ENCODE measurements at places on chromosomes 3 and 15. TPM values are rescaled to one million over a fixed set of nuclear protein-coding genes. Genes with fewer than 3 reads are reported as not detected.

- H3K36me3 ChIP-seq = no peaks in the 10 kb centered on the region
- DNase-seq = no peak
- H3K27me3 ChIP-seq = no peaks in the 10 kb centered on the region
- H3K4me1 ChIP-seq = no peaks in the 10 kb centered on the region
These were observed 374.1 kb downstream of the RORA start for GRCh38 chr15:60854858-60855564.

DNA sequence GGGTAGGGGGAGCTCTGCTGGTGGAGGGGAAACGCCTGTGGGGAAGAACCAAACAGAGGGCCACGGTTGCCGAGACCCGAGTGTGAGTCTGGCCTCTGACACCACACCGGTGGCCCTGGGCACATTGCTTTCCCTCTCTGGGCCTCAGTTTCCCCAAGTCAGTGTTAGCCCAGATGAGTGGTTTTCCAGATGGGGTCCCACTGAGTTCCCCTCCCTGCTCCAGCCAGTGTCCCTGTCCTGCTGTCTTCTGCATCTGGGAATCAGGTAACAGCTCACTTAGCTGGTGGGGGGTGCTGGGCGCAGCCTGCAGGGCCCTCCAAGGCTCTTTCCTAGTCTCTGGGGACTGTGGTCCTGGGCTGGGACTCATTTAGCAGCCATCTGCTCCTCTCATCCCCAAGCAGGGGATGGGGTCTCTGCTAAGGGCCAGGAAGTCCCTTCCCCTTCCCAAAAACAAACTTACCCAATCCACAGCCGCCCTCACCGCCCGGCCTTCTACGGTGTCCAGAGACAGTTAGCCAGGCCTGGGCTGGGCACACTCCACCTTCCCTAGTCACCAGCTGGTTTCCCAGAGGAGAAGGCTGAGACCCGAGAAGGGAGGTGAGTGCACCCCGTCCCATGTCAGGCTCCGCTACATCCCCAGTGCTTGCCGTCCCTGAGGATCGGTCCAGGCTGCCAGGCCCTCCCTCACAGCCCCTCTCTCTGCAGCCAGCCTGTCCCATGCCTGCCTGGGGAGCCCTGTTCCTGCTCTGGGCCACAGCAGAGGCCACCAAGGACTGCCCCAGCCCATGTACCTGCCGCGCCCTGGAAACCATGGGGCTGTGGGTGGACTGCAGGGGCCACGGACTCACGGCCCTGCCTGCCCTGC is 676 bp downstream of the GP9 start:
- H3K4me3 ChIP-seq = no peak overlapping the region
- H3K27ac ChIP-seq = no peak overlapping the region
- no peaks in the 10 kb centered on the region for H3K36me3 ChIP-seq
- H3K27me3 ChIP-seq = peaks cover 20% of the 10 kb centered on the region
- no peak for DNase-seq

DNA sequence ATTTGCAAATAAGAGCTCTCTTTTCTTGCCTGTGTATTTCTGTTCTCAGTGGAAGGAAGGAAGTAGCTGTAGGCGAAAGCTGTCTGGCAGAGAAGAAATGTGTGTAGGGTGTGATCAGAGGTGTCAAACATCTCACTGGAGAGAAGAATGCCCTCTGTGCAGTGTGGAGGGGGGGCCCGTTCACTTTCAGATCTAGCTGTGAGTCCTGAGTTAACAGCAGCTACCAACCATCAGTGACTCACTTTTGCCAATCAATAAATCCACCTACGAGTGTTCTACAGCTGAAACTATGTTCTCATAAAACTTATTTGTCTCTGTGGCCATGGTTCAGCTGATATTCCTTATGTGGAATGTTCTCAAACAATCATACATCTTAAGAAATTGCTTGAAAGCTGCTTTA is 103.7 kb downstream of the FRMD4B start:
- H3K4me1 ChIP-seq = no peaks in the 10 kb centered on the region
- no peak overlapping the region for H3K27ac ChIP-seq
- DNase-seq = no peak
- H3K27me3 ChIP-seq = peaks cover 1% of the 10 kb centered on the region
- no peak overlapping the region for H3K4me3 ChIP-seq

DNA sequence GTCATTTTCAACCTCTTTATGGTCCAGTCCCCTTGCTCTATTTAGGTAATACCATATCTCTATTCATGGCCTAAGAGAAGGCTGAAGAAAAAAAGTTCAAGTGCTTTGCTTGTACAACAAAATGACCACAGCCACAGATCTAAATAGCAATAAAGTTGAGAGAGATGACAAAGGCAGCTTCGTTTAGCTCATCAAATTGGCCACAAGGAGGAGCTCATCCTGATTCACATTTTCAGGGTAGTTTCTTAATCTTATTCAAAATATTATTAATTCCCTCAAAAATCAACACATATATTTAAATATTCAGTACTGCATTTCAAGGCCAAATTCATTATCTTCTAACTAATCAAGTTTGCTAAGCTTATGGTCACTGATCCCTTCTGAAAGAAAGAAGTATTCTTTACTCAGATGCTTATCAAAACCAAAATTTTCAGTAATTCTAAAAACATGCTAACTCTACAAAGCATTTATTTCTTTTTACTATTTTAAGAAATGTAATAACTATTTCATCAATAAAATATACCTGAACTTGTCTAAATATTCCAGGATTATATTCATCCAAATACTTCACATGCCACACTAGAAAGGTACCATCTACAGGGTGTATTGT is 85.5 kb downstream of the DMXL2 start:
- no peaks in the 10 kb centered on the region for H3K27me3 ChIP-seq
- H3K27ac ChIP-seq = no peak overlapping the region
- peaks cover 3% of the 10 kb centered on the region for H3K36me3 ChIP-seq
- no peak for DNase-seq

DNA sequence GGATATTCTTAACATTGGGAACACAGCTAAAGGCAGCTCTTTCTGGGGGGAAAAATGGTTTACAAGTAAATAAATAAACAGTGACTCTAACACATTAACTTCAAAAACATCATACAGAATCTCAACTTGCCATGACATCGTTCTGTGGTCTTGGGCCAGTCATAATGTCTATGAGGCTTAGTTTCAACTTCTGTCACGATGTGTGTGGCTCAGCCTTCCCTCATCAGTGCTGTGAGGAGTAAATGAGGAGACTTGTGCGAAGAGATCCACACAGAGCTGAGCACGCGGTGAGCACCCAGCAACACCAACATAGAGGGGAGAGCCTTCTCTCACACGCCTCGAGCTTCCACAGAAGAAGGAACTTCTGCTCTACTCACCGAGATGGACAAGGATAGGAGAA is 49.0 kb downstream of the DZIP1L start:
- peaks cover 30% of the 10 kb centered on the region for H3K36me3 ChIP-seq
- H3K27ac ChIP-seq = no peak overlapping the region
- no peaks in the 10 kb centered on the region for H3K27me3 ChIP-seq
- H3K4me1 ChIP-seq = peaks cover 14% of the 10 kb centered on the region
- no peak for DNase-seq

Gene GOLGA8Q
- total RNA-seq = 3.2 TPM

Measured in chondrocyte (in vitro differentiated cells).